ENCODE measurements at places on chromosomes 12 and 14.

- no peak for DNase-seq
Observed at GRCh38 chr14:103206023-103206481, 82.8 kb downstream of the TNFAIP2 start.

DNA sequence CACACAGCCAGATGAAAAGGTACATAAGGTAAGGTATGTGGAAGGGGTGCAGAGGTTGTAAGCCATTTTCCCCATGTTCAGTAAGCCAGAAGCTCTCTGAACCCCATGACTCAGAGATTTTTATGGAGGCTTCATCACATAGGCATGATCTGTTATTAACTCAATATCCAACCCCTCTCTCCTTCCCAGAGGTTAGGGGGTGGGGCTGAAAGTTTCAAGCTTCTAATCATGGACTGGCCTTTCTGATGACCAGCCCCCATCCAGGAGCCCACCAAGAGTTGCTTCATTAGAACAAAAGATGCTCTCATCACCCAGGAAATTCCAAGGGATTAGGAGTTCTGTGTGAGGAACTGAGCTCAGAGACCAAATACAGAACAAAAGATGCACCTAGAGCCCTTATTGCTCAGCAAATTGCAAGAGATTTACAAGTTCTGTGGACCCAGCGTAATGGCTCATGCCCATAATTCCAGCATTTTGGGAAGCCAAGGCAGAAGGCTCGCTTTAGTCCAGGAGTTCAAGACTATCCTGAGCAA is 103.2 kb upstream of the DAAM1 start:
- DNase-seq, result no peak

DNA sequence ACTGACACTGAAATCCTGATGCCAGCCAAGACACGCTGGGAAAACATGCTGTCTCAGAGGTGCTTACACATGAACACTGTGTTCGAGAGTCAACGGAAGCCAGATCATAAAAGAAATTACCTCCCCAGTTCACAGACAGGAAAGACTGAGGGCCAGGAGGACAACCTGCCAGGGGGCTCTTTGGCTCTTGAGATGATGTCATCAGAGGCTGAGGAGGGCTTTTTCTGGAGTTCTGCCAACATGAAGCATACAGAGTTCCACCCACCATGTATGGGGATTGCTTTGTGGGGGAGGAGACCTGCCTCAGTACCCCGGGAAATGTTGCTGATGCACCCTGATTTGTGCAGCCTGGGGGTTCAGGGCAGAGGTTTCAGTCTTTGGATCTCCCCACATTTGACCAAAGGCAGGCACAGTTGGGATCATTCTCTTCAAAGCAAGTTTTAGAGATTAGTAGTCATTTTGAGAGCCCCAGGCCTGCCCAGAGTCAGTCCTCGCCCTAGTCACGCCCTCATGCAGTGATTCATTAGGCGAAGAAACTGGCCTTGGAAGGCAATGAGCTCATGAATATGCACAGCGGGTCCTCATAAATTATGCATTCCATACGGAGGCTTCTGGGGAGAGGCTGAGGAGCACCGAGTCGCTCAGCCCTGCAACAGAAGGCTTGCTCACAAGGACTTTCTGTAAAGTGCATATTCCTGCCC is 34.9 kb upstream of the EML1 start:
- no peak for DNase-seq

DNA sequence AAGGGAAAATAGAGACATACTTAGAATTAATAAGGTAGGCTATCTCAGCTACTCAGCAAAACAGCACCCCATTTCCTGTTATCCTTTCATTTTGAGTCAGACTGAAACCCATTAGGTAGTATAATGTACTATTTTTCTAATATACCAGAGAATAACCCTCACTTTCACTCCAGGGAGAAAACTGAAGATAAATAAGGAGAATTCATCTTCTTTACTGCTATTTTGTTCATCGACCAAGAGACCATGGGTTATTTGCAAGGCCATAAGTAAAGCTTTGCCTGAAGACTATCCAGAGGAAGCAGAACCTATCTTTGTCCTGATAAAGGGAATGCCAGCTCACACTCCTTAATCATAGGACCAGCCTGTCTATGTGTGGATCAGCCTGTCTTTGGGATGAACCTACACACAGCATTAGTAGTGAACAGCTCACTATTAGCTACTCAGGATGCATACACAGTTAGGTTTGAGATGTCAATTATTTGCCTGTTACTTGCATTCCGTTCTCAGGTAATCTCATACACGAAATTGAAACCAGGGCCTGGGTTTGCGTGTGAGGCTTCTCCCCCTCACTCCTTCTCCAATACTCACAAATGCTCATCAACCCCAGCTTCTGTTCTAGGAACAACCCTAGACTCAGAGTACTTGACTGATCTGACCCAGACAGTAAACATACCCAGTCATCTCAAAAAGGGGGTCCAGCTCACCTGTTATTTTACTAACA is 124.4 kb downstream of the DAD1 start:
- no peak for DNase-seq

GRCh38 chr12:46354802-46355199 is 17.8 kb downstream of the SLC38A2 start:
- no peak for DNase-seq

DNA sequence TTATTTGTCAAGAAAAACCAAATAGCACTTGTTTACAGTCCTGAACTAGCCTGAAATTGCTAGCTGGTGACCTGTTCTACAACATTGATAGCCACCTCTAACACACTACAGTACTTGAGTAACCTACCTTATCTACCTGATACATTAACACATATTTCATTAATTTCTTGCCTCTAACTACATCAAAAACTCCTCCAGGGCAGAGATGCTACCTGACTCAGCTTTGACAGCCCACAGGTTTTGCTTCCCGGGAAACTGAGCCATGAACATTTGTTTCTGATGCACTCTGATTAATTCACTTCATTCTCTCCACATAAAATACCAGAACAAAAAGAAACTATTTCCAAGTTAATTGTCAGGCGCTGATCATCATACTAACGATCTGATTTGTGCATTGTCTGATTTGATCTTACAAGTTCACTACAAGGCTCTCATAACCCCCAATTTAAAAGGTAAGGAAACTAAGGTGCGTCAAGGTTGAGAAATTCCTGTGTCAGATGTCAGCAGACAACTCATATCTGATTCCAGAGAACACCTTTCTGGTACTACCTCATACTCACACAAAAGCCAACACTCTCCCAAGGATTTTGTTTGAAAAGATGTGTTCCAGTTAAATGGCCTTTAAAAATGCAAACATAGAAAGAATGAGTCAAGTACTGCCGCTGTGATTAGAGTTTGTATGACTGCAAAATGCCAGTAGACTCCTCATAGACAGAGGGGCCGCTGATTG is 768.7 kb downstream of the BCL11B start:
- DNase-seq, result no peak

DNA sequence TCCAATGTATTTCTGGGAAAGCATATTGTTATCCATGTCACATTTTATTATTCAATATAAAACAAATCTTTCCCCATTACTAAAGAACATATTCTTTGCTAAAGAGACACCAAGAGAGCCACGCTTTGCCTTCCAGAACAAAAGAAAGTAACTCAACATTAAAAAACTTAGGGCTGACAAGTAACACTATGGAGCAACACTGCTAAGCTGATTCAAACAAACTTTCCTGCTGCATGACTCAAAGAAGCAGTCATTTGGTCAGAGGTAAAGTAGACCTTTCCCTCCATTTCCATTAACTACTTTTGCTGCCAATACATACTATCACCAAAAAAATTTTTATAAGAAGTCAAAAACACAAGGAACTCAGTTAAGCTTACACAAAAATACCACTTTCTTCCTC is 83.0 kb downstream of the DENND5B start:
- DNase-seq, result no peak

- no peak for DNase-seq
Observed at GRCh38 chr14:90797451-90797850, 18.8 kb downstream of the TTC7B start.

GRCh38 chr14:55240526-55241178 is 30.6 kb upstream of the FBXO34 start:
- DNase-seq, result no peak

GRCh38 chr14:99473458-99473857 is 7.2 kb downstream of the SETD3 start:
- DNase-seq, result no peak

GRCh38 chr14:59028476-59029202 is 159.8 kb upstream of the DAAM1 start:
- DNase-seq, result no peak

DNA sequence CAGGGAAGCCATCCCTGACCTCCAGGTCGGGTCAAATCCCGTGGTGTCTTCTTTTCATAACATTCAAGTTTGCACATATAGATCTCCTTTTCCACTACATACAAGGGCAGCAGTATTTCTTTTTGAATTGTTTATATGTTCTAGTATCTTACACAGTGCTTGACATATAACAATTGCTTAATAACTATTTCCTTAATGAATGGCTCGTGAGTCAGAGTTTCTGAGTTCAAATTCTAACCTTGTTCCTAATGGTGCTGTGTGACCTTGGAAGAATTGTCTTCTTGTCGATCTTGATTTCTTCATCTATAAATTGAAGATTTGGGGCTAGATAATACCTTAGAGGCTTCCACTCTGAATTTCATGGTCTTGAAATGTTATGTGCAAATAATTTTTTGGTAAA is 57.2 kb upstream of the PELI2 start:
- no peak for DNase-seq

DNA sequence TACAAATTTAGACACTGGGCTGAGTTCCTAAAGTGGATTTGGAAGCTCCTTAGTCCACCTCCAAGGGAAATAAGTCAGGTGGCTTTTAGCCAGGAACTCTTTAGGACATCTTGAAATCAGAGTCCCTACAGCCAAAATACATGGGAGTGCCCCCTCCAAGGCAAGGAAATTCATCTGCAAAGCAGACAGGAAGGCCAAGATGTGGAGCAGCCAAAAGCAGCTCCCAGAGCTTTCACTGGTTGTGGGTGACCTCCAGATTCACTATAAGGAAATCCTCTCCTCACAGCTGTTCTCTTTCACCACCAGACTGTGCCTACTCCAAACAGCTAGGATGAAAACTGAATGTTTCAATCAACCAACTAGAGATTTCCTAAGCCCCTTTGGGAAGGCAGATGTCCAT is 6.6 kb downstream of the TTC9 start:
- no peak for DNase-seq

DNA sequence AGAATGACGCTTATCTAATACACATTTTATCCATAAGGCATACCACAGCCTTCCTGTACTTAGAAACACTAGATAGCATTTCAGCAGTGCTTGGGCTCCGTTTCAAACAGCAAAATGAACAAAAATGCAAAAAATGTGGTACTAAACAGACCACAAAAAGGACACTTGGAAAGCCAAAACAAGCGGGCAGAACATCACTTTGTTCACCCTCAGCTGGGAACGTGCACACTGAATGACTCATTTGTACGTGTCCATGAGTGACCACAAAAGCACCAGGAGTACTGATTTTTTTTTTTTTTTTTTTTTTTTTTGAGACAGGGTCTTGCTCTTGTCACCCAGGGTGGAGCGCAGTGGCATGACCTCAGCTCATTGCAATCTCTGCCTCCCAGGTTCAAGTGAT is 8.9 kb upstream of the FOXN3 start:
- DNase-seq, result no peak

GRCh38 chr12:49703647-49704137 is 3.5 kb downstream of the FMNL3 start:
- DNase-seq, result peak; percentile 34

Data from stimulated activated CD8-positive, alpha-beta memory T cell treated with anti-CD3 and anti-CD28 coated beads, Interleukin-7, amount 100 ng/mL, for 24 hours (primary cell).